Fibroblast of mammary gland (primary cell): ENCODE measurements at places on chromosomes 4 and X.

DNA sequence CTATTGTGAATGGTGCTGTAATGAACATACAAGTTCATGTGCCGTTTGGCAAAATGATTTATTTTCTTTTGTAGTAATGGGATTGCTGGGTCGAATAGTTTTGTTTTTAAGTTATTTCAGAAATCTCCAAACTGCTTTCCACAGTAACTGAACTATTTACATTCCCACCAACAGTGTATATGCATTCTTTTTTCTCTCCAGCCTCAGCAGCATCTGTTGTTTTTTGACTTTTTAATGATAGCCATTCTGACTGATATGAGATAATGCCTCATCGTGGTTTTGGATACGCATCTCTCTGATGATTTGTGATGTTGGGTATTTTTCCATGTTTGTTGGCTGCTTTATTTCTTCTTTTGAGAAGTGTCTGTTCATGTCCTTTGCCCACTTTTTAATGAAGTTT is 246.3 kb upstream of the ADGRL3 start:
- DNase-seq = no peak

DNA sequence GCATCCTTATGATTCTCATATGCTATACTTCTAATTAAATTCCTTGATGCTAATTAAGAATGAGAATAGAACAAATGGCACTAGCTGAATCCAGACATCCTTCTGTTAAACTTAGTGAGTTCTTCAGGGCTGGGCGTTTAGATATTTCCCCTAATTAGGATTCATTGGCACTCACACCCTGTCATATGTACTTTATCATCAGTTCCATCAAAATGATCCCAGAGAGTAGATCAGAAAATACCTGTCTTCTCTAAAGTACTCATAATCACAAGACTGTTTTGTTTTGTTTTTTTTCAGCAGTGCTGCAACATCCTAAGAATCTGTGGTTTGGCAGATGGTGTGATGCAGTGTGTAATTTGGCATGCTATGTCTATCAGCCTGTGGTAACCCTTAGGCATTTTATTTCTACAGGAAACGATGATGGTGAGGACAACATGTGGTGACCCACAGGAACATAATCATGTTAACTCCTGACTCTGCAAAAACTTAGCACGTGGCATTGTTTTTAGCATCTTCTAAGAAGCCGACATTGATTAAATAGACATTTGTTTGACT is 2528.4 kb downstream of the ARAP2 start:
- peak; percentile 96 for DNase-seq

- DNase-seq = peak; percentile 37
Observed at GRCh38 chrX:45986971-45987370, 558.2 kb downstream of the ZNF674 start.

- DNase-seq = peak; percentile 60
Observed at GRCh38 chr4:1053080-1053661, 41.7 kb downstream of the FGFRL1 start.

- DNase-seq = peak; percentile 34
Observed at GRCh38 chr4:24203926-24204325, 314.1 kb upstream of the PPARGC1A start.

- peak; percentile 49 for DNase-seq
Observed at GRCh38 chr4:164955107-164955805, 22.2 kb downstream of the TRIM61 start.

DNA sequence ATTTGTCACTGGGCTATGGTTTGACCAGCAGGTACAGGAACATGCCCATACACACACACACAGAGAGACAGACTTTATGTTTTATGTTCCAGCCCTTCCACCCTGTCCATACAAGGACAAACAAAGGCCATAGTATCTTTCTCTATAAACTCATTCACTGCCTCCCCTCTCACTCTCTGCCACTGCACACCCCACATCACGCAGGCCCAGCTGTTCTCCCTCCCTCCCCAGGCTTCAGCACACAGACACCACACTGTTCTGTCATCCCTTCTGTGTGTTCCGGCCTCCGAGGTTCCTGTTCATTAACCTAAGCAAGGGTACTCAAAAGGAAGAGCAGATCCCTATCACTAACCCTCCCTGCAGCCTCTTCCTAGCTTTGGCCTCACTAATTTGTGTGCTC is 17.8 kb downstream of the LAS1L start:
- no peak for DNase-seq

DNA sequence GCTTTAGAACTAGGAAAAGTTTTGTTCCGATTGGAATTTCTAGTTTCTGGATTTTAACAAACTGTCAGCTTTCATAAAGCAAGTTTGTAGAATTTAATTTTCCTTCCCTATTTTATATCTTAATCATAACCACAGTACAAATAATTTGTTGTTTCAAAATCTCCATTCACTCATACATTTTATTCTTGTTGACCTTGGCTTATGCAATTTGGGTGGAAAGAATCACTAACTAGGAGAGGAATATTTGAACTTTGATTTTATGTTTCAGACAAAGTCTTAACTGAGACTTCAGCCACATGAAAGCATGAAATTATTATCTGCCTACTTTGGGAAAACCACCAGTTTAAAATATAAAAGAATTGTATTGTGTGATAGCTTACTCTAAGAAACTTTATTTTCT is 427.9 kb downstream of the SPRY1 start:
- peak; percentile 52 for DNase-seq

GRCh38 chr4:100288811-100289529 is 98.7 kb upstream of the DDIT4L start:
- DNase-seq = peak; percentile 68

DNA sequence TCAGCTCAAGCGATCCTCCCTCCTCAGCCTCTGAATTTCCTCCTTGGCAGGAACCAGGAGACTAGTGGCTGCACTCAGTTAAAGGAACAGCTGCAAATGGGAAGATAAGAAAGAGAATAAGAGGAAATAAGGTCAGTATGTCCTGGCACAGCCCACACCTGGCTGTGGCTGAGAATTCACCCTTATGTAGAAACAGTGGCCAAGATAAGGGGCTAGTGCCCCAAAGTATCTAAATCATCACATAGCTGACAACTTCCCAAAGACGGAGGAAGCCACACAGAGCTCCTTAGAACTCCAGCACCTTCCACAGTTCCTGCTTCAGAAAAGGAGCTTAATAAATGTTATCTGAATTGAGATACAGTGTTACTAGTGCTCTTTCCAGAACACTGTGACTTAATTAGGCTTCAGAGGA is 2.3 kb upstream of the CHIC2 start:
- DNase-seq = no peak

DNA sequence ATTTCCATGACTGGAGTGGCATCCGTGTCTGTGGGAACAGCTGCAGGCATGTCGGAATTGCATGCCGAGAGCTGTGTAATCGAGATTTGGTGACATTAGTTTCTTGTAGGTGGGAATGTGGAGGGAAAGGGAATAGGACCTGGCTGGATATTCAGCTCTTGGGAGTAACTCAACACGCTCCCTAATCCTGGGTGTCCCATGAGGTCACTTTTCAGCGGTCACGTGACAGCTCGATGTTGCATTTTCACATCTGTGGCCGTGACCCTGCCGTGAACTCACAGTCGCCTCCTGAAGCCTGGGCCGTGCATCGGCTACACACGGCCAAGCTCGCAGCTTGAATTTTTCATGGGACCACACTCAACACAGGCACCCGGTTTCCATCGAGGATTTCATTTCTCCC is 25.8 kb upstream of the PSAPL1 start:
- DNase-seq = peak; percentile 26

- no peak for DNase-seq
Observed at GRCh38 chr4:74205559-74205958, 47.6 kb downstream of the MTHFD2L start.

- DNase-seq = peak; percentile 85
Observed at GRCh38 chr4:103198111-103198765, at the start of gene CENPE. TSS of gene CENPE (minus strand) at chr4:103198343. CDS start at chr4:103198319, 24 bp downstream.

DNA sequence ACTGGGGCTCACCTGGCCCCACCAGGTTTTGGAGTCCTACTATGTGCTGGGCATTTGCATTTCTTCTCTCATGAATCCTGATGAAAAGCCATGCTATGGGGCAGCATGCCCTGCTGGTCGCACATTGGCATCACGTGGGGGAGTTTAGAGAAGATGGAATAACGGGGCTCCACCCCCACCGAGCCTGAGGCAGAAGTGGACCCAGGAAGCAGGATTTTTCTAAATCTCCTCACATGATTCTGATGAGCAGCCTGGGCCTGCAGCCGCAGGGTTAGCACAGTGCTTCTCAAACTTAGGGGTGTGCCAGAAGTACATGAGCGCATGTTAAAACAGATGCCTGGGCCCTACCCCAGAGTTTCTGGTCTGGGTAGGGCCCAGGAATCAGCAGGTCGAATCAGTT is 4.6 kb upstream of the SORCS2 start:
- DNase-seq = no peak

- DNase-seq = peak; percentile 13
Observed at GRCh38 chr4:37891260-37892159, 626 bp downstream of the TBC1D1 start.

GRCh38 chr4:95987851-95988250 is 148.0 kb downstream of the PDHA2 start:
- no peak for DNase-seq

GRCh38 chr4:31058656-31059055 is 338.5 kb downstream of the PCDH7 start:
- no peak for DNase-seq

DNA sequence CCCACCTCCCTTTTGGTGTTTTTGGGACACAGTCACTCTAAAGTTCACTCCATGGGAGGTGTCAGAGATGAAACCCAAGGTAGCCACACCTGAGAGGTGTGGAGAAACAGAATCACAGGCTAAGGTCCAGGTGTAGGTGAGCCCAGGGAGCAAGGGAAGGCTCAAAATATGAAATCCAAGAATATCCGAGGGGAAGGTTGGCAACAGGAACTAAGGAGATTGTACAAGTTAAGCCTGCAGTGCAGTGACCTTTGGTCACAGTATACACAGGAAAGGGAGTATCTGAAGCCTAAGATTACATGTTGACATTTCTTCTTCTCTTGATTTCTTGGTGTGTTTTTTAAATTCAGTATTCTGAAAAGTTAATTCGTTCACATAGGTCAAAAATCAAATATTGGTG is 46.5 kb downstream of the PHF8 start:
- DNase-seq = no peak

GRCh38 chr4:31085689-31086088 is 365.5 kb downstream of the PCDH7 start:
- DNase-seq = no peak

DNA sequence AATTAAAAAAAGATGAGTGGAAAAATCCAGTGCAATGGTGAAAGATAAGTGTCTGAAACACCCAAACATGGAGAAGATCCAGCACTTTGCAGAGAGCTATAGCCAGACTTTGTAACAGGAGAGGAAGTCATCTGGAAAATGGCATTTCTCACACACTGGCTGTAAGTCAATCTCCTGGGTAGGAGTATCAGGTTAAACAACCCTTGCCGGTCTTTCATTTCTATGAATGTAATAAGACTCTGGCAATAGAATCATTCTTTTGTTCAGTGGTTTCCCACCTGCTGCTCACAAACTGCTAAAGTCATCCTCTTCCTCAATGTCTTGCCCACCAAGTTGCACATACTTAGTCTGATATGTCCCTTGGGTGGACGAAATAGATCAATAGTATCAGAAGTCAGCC is 94.0 kb upstream of the ATP8A1 start:
- no peak for DNase-seq

- no peak for DNase-seq
Observed at GRCh38 chrX:31091819-31092218, 20.0 kb upstream of the FTHL17 start.

GRCh38 chr4:26900765-26901164 is 40.1 kb downstream of the STIM2 start:
- DNase-seq = no peak

DNA sequence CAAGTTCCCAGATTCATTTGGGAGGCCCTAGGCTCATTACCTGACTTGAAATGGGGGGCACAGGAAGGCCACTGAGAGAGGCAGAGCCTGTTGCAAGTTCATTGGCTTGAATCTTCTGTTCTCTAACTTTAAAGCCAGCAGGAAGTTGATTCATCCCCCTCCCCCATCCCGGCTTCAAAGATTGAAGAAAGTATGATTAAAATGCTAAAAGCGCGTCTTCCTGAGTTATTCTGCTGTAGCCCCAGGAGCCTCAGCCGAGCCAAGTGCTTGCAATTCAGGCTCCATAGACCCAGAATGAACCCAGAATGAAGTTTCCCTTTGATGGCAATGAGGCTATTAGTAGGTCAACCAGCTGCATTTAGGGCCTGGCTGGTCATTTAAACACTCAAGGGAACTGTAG is 14.7 kb downstream of the CHST7 start:
- DNase-seq = peak; percentile 67

DNA sequence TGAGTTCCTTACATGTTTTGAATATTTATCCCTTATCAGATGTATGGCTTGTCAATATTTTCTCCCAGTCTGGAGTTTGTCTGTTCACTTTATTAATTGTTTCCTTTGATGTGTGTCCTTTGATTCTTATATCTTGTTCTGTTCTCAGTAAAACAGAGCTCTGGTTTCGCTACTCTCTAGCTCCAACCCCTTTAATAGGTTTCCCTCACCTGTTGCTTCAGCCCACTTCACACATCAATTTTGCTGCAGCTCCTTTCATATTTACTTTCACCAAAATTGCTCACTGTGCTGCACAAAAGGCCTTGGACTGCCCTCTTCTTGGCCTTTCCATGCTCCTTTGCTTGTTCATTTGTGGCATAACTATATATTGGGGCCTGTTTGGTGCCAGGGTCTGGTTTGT is 85.1 kb downstream of the CFAP299 start:
- no peak for DNase-seq

- DNase-seq = peak; percentile 2
Observed at GRCh38 chr4:133565379-133565778, 416.3 kb downstream of the PCDH10 start.

DNA sequence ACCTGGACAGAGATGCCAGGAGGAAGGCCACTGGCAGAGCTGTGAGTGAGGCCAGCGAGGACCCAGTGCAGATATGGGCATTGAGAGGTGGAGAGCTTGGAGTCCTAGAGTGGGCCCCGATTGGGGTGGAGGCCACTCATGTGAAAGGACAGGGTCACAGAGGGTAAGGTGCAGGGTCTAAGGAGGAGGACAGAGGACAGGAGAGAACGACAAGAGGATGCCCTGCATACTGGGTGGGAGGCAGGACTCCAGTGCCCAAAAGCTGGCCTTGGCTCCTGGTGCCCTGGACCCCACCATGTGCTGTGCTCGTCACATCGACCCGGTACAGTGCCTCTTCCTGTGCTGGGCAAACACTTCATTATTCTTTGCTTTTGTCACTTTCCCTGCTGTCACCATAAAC is 66.7 kb downstream of the NAT8L start:
- no peak for DNase-seq

GRCh38 chr4:181517491-181517890 is 725.7 kb upstream of the TENM3 start:
- DNase-seq = peak; percentile 52

GRCh38 chrX:145393702-145394235 is 146.5 kb downstream of the SPANXN1 start:
- no peak for DNase-seq
